ENCODE measurements at places on chromosomes 1 and 21.

DNA sequence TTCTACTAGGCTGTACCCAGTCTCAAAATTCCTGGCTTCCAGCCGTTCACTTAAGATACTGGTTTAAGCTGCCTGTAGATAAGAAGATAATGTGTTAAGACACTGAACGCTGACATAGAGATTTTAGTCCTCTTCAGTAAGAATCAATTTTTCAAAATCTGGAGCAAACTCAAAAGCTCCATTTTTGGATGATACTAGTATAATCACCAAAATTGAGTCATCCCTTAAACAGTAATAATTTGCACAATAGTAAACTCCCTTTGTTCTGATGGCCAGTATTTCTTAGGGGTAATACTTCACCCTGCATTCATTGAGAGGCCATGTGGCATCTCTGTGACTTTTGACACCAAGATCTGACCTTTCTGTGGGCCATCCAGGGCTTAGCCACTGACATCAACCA, 299.8 kb upstream of the USP25 start:
- no peak for DNase-seq

DNA sequence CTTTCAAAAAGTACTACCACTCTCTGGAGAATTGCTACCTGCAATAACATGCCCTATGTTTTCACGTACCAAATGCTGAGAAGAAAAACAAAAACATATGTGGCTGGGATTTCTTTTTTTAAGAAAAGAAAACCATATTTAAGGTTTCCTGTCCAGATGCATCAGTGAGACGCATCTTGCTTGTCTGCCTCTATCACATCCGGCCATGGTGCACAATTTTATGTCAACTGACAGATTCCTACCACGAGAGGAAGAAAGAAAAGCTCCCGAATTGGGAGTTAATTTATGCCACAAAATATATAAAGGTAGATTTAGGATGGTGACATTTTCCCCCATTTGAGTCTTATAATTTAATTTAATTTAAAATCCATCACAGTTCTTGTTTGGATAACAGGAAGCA, 62.3 kb upstream of the COL24A1 start:
- DNase-seq, result no peak

GRCh38 chr1:3284691-3285090, 169.8 kb upstream of the ARHGEF16 start:
- DNase-seq, result no peak

- no peak for DNase-seq
Observed at GRCh38 chr1:233143241-233143640, 152.3 kb downstream of the PCNX2 start.

- no peak for DNase-seq
Observed at GRCh38 chr1:6484826-6485167, 6.7 kb downstream of the PLEKHG5 start.

DNA sequence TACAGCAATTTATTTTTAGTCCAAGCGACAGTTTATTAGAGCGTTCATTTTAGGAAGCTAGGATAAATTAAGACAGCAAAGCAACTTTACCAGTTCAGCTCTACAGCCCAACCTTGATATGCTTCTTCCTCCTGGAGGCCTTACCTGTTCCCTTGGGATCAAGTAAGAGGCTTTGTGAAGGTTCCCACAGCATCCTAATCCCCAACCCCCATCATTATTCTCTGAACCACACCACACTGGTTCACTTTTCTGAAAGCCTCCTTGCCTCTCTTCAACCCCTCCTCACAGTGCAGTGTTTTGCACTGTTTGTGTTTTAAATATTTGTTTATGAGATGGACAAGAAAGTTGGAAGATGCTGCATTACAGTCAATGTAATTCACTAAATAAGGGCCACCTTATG, 126.3 kb upstream of the CXADR start:
- DNase-seq, result no peak

DNA sequence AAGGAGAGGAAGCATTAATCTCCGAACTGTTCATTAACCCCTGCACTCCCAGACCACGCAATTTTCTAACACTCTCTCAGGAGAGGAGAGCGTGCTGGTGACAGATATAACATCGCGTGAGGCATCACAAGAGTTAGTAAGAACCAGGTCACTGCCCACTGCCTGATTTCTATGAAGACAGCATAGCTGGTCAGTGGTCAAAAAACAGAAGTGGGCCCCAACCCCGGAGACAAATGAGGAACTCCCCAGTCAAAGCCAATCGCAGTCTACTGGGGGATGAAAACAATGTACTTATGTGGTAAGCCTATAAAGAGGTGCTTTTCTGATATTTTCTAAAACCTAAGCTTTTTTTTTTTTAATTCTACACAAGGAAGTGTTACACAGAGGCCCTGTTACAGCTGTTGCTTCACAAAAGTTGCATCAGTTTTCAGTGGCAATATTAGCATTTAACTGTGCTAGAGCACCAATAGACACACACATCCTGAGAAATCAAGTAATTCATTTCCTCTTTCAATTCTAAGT, 231.8 kb upstream of the IRF2BP2 start:
- no peak for DNase-seq

DNA sequence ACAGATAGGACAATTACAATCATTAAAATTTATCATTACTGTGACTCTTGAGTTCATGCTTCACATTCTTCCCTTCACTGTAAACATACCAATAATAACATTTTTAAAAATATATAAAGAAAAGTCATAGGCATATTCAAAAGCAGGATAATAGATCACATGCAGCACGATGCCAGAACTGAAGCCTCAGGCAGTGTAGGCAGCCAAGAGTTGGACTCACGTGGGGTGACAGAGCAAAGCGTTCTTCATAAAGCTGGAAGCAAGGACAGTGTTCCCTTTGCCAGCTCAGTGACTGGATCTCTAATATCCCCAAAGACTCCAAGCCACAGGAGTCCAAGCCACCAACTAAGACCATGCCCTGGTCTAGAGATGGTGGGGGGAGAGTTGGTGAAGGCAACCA, 77.7 kb downstream of the ODF2L start:
- no peak for DNase-seq
